ENCODE measurements at places on chromosomes 5 and 9.

- no peak for DNase-seq
These were observed 163.6 kb downstream of the SREK1 start for GRCh38 chr5:66307647-66308241.

- DNase-seq = no peak
These were observed 2.3 kb upstream of the IL17B start for GRCh38 chr5:149381261-149381985.

DNA sequence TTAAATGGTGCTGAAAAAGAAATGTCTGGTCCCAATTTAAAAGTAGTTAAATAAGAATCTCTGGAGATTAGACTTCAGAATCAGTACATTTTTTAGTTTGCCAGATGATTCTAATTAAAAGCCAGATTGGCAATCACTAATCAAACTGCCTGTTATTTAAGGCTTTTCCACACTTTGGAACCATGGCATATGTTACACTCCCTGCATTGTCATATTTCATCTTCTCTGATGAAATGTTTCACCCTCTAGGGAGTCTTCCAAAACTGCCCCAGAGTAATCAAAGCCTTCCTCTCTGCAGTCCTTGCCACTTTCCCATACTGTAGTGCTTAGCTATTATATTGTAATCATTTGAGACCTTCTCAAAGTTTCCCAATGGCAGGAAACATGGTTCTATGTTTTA, 17.5 kb upstream of the OR13C9 start:
- no peak for DNase-seq

GRCh38 chr5:129387944-129388343, 72.2 kb upstream of the ADAMTS19 start:
- no peak for DNase-seq

DNA sequence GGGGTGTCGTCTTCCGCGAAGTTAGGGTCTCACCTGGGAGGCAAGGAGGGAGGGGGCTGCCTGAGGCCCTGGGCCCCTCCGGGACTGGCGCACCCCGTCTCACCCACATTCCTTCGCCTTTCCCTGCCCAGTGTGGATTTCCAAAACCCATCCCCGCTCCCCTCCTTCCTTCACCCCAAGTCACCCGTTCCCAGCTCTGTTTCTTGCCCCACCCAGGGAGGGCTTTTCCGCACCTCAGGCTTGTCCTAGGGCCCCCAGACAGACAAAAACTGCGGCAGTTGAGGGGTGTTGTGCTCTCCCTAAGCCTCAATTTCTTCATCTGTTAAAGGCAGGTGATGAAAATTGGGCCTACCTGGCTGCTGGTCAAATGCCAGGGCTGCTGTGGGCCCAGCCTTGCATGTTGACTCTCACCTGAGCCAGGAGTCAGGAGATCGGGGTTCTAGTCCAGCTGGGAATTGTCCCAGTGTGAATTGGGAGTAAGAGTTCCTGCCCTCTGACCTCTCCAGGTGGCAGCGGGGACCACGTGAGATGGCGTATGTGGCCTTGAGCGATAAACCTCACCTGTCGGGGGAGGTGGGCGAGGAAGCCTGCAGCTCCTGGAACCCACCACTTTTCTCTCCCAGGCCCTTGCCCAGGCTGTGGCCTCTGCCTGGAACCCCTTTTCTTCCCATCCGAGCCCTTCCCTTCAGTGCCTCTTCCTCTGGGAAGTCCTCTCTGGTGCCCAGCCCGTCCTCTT, 143.4 kb upstream of the IER5L start:
- no peak for DNase-seq

- DNase-seq = no peak
These were observed 185.0 kb downstream of the DAB2IP start for GRCh38 chr9:121836366-121836885.

DNA sequence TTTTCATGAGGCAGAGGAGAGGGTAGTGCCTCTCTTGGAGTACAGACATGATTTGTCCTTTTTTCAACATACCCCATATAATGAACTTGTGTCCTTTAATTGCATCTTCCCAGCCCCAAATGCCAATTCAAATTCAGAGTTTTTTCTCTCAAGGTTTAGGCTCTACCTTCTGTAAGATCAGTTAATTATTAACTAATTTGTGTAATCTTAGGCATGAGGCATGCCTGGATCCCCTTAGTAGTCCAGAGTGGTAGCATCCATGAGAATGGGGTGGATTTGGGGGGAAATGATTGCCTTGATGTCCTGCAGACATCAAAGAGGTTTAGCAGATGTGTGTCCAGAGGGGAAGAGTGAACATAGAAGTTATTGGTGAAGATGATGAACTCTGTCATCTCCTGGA, 533.3 kb downstream of the LRRC70 start:
- no peak for DNase-seq

Measured in stimulated activated CD4-positive, alpha-beta T cell treated with anti-CD3 and anti-CD28 coated beads, Interleukin-1b, Interleukin-23, amount 100 ng/mL, for 1 hour (primary cell).